ENCODE measurements at places on chromosomes 5 and 9.
A peak's percentile ranks its signal among the peaks of the same experiment; 100 is the strongest.

DNA sequence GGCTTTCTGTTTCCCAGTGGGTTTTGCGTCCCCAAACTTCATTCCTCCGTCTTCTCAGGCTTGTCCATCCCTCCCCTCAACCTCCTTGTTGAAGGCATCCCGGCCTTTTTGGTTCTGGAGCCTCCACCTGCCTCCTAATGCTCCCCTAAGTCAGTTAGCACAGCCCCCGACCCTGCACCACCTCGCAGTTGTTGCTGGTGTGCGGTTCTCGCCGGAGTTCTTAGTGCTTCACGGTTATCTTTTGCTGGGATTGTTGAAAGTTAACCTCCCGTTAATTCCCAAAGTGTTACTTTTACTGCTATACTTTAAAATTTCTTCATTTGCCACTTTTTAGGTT, 447 bp downstream of the UBLCP1 start:
- no peaks in the 10 kb centered on the region for H3K27me3 ChIP-seq
- no peak for DNase-seq
- peak overlapping the region; percentile 89 for H3K27ac ChIP-seq

DNA sequence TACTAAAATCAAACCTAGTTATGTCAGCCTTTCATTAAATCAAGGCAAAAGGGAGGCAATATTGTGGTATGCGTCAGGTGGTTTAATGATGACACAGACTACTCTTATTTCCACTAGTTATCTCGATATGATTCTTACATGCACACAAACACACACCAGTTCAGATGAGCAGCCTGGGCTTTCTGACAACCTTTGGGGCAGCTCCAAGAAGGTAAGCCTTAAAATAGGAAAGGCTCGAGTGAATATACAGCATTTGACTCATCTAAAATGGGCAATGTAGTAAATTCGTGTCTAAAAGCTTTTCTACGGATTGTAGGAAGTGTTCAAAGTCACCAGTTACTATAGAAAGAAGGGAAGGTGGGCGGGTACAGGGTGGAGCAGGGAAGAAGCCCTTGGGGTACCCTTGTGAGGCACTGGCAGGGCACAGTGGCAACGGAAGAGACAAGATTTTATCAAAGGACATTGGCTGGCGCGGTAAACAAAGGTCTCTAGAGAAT, 1.9 kb downstream of the ANKH start:
- H3K27me3 ChIP-seq = no peaks in the 10 kb centered on the region
- no peak for DNase-seq
- H3K4me3 ChIP-seq = peak overlapping the region; percentile 89
- no peak overlapping the region for H3K27ac ChIP-seq

DNA sequence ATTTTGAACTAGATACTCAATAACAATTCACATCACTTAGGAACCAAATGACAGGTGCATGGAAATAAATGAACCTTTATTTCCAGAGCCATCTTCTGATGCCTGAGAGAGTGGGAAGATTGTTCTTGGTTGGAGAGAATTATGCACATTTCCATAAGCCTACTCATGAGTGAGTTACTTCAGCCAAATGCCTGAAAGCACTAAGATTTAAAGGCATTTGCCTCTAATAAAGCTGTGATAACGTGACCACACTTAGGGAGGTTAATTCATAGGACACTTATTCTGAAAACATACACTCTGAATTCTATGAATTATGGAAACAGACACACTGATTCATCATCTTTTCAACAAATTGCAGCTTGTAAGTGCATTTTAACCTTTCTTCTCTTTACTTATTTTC, 40.0 kb downstream of the KCTD16 start:
- H3K27ac ChIP-seq = no peak overlapping the region
- H3K27me3 ChIP-seq = no peaks in the 10 kb centered on the region
- H3K36me3 ChIP-seq = no peaks in the 10 kb centered on the region
- peaks cover 28% of the 10 kb centered on the region for H3K4me1 ChIP-seq
- no peak for DNase-seq

DNA sequence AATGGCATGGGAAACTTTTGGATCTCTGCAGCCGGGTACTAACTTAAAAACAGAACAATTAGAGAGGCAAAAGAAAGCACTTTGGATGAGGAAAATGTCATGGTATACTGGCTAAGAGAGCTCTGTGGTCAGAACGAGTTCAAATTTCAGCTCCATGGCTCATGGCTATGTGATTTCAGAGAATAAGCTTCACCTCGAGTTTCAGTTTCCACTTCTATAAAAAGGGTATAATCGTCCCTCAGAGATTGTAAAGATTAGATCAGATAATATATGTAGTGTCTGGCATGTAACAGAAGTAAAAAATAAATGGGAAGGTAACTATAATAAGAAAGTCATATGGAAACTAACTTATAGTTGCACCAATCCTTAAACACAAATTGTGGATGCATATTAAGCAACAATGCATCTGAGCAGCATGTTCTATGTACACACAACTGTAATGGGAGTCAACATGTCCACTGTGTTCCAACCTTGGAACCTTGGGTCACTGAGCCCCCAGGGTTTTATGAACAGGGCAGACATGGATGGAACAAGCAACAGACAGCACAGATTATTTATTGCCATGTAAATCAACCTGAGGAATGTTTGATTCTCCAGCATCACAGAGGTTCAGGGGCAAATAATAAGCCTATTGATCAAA, 145.4 kb downstream of the MAPKAP1 start:
- DNase-seq = no peak
- H3K27ac ChIP-seq = no peak overlapping the region
- no peak overlapping the region for H3K4me3 ChIP-seq
- peaks cover 51% of the 10 kb centered on the region for H3K4me1 ChIP-seq

DNA sequence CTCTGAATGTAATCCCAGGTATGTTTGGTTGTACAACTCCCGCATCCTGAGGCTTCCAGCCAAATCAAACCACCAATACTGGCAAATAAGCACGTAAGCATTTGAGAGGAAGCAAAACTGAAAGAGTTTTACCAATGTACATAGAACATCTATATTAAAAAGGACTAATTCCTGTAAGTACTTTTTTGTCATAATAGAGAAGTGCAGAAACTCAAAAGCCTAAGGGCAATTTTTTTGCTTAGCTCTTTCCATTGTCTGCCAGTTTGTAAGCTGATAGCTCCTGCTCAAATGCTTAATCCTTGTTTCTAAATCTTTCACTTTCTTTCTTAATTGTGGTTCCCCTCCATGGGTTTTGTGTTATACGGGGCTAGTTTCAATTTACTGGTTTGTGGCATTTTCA, 1151.8 kb downstream of the CDH12 start:
- DNase-seq = no peak
- H3K4me3 ChIP-seq = no peak overlapping the region
- no peak overlapping the region for H3K27ac ChIP-seq
- H3K4me1 ChIP-seq = no peaks in the 10 kb centered on the region
- H3K27me3 ChIP-seq = no peaks in the 10 kb centered on the region
- no peaks in the 10 kb centered on the region for H3K36me3 ChIP-seq

GRCh38 chr9:104386425-104387069, 117.5 kb upstream of the OR13F1 start:
- H3K36me3 ChIP-seq = no peaks in the 10 kb centered on the region
- DNase-seq = peak; percentile 12
- no peaks in the 10 kb centered on the region for H3K27me3 ChIP-seq
- H3K27ac ChIP-seq = no peak overlapping the region

GRCh38 chr9:121780177-121781040, 129.0 kb downstream of the DAB2IP start:
- H3K36me3 ChIP-seq = peaks cover 38% of the 10 kb centered on the region
- no peak overlapping the region for H3K27ac ChIP-seq
- peaks cover 20% of the 10 kb centered on the region for H3K4me1 ChIP-seq
- no peak overlapping the region for H3K4me3 ChIP-seq

DNA sequence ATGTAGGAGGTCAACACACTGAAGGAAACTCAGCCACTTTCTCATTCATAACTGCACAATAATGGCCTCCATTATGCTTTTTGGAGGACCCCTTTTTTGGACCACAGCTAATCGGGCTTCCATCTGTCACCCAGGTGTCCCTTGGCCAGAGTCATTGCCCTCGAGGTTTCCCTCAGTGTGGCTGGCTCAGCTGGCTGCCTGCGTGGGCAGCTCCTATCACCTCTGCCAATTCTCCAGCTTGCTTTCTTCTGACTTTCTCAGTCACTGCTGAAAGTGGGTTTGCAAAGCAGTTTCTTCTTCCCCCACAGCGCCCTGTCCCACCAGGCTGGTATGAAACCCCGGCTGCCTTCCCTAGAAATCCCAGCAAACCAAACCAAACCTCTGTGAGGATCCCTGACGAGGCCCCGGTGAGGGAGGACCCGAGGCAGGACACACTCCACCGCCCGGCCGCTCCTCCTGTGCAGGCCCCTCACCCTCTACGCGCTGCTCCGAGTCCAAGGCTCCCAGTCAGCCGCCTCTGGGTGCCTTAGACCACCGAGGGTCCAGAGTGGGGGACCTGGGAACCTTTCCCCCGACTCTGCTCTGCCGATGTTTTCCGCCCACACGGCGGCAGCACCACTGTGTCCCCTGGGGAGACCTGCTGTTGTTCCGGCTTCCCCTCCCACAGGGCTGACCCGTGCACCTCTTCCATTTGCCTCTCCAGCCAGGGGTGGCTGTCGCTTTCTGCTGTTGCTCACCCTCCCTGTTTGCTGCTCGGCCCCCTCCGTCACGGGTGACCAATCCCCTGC, 109.5 kb downstream of the TENT4A start:
- H3K4me1 ChIP-seq = peaks cover 6% of the 10 kb centered on the region

DNA sequence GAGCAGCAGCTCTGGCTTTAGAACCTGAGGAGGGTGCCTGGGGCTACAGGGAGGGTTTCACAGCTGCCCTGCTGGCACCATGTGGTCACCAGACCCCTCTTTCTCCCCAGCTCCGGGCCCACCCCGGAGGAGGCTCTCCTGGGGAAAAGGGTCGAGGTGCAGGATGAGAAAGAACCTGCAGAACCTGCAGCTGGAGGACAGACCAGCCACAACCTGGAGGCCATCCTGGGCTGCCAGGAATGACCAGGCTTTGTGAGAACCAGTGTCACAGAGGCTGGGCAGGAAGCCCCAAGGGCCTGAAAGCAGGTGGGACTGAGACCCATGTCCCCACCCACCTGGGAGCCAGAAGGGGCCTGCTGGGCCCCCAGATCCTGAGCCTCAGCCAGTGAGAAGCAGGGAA, 23.0 kb downstream of the SEMA4D start:
- peaks cover 7% of the 10 kb centered on the region for H3K27me3 ChIP-seq
- H3K27ac ChIP-seq = no peak overlapping the region
- no peak for DNase-seq

GRCh38 chr9:14993061-14993800, 83.0 kb upstream of the FREM1 start:
- H3K36me3 ChIP-seq = peaks cover 5% of the 10 kb centered on the region
- H3K27me3 ChIP-seq = no peaks in the 10 kb centered on the region
- H3K4me1 ChIP-seq = peaks cover 12% of the 10 kb centered on the region
- peak; percentile 3 for DNase-seq
- no peak overlapping the region for H3K27ac ChIP-seq
- peak overlapping the region; percentile 81 for H3K4me3 ChIP-seq

- H3K27ac ChIP-seq = peak overlapping the region; percentile 86
- peak; percentile 59 for DNase-seq
- H3K4me3 ChIP-seq = peak overlapping the region; percentile 89
- peaks cover 55% of the 10 kb centered on the region for H3K4me1 ChIP-seq
These were observed 2.3 kb downstream of the DPYSL3 start for GRCh38 chr5:147507480-147508126.

Data from HFFc6 (cell line).